ENCODE measurements at places on chromosomes 2 and 18.

DNA sequence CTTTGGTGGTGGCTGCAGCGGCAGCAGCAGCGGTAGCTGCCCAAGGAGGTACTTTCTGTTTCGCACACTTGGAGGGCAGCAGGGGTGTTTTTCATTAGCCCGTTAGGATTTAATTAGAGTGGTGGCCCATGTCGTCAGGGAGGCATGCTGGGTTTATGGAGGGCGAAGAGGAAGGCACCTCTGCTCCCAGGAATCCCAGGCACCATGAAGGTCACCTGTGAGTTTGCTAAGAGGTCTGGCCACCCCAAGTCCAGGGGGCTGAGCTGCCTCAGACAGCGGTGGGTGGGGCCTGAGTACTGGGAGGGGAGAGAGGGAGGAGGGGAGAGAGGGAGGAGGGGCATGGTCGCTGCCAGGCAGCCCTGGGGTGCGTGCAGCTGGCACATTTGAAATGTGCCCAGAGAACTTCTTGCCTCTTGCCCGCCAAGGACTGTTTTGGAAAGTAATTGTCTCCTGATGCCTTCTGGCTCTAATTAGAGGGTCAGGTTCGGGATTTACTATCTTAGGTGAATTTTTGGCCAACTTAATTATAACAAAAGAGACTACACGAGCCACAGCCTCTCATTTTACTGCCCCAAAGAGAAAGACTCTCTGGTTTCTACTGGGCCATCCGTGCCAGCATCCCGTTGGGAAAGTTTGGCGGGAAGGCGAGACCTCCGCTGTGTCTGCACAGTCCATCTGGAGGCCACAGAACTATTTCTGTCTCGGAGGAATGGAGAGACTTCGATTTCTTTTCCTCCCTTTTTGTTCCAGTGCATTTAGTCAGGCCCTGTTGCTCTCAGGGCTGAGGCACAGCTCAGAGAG lies 62.0 kb downstream of the GLI2 start:
- no peak for DNase-seq

DNA sequence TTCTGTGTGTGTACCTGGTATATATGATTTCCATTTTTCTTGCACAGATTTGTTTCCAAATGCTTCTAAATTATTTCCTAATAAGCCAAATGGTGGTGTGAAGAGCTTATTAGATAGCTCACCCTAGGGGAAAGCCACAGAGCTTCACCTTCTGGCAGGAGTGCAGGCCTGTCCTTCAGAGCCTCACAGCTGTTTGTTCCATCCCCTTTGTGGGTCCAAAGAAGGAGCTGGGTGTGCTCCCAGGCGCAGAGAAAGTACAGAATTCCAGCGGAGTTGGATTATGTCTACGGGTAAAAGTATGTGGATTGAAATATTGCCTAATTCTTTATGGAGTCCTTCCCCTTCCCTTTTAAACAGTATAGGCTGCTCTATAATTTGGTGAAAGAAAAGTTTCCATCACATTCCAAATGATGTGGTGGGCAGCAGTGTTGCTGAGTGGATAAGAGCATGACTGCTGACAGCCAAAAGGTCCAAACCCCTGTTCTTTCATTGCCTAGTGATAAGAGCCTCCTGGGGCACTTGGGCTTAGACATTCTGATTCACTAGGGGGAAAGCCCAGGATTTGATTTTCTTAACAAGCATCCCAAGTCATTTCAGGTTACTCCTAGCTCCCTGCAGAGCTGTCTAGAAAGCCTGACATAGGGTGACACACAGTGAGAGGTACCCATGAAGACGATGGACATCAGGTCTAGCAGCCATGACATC lies 86.6 kb downstream of the WDSUB1 start:
- no peak for DNase-seq

GRCh38 chr2:182226807-182227206 lies 200.0 kb downstream of the PDE1A start:
- no peak for DNase-seq

- DNase-seq = no peak
Measured at GRCh38 chr2:237075749-237076599, 9.7 kb upstream of the COPS8 start.

GRCh38 chr2:10188211-10188610 lies 65.7 kb downstream of the RRM2 start:
- no peak for DNase-seq

- no peak for DNase-seq
Measured at GRCh38 chr2:48508461-48509124, 21.4 kb upstream of the STON1 start.

DNA sequence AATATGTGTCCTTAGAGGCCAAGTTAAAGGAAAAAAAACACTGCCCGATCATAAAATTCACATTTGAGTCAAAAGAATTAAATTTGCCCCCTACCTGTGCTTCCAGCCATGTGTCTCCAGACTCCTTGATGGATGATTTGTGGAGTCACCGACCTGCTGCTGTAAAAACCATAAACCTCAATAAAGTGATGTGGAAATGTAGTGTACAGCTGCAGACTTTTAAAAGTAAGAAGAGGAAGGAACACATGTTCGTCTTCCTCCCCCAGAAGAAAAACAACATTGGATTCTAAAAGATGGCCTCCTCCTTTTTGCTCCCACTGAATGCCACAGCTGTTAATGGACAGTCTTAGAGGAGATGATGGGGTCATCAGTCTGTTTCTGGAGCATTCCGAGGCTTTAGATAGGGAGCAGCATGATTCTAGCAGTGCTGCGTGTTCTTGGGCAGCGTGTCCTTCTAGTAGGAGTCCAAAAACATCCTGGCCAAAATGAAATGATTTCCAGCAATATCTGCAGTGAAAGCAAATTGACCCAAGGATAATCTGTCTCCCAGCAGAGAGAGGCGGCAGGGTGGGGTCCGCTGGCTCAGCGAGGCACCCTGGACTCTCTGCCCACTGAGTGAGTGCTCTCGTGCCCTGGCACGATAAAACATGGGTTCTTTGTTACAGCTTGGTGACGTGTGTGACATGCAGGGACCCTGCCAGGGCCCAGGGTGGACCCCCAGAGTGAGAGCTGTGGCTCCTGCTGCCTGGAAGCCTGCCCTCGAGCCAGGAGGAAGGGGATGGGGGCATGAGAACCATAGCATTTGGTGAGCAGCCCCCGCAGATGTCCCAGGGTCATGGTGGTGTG lies 196.1 kb downstream of the FAM210A start:
- DNase-seq = no peak

GRCh38 chr2:118134650-118135049 lies 46.4 kb downstream of the INSIG2 start:
- no peak for DNase-seq

DNA sequence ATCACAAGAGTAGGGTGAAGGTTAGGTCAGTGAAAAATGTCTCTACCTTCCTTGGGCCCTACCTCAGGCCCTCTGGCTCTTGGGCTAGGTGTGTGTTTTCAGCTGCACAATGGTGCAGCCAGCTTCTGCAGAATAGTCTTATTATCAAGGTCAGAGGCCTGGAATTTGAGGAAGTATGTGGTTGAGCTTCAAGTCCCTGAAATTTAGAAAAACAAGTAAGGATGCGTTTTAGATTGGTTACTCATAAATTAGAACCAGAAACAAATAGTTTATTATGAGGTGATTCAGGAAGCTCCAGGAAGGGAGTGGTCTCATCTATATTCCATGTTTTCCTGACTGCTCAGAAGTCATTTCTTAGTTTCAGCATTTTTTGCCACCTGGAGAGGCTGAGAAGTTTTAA lies 204.2 kb upstream of the CELF4 start:
- DNase-seq = no peak

- DNase-seq = no peak
Measured at GRCh38 chr18:21004726-21005125, 106.9 kb downstream of the ROCK1 start.

- no peak for DNase-seq
Measured at GRCh38 chr2:205699515-205700289, 17.4 kb downstream of the NRP2 start.

GRCh38 chr2:75483878-75484277 lies 76.9 kb downstream of the EVA1A start:
- no peak for DNase-seq

DNA sequence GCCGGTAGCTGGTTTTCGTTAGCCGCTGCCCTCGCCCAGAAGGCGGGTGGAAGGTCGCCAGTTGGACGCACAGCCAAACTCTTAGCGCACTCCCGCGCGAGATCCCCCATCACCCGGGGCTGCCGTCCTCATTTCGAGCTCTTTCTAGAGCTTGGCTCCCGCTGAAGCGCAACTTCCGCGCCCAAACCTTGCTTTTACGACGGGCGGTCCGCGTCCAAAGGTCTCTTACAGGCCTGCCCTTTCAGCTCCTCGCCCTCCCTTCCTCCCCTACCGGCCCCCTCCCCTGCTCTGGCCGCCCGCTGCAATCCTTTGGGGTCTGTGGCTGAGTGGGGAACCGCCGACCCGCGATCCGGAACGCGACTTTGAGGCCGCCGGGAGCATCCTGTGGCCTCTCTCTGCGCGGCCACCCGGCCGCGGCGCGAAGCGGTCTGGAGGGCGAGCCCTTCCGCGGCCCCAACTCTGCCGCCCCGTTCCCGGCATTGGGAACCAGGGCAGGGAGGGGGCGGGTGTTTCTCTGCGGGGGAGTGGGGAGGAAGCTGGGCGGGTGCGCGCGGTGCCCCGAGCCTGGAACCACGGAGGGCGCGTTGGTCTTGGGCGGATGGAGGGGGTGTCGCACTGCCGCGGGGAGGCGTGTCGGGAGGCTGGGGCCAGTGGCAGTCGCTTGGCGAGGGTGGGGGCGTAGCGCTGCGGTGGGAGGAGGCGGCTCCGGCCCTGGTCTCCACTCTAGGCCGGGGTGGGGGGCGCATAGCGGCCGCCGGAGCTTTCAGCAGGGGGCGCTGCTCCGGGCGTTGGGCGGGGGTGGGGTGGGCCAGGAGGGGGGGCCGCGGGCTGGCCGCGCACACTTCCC lies at the start of gene GDF7:
Gene GDF7, plus strand, starts transcription at position 841 of the 847 bp plus-strand sequence. CDS start 96 bp downstream, outside the sequence.
- DNase-seq = no peak

GRCh38 chr18:33184175-33184574 lies 256.3 kb downstream of the CCDC178 start:
- no peak for DNase-seq

DNA sequence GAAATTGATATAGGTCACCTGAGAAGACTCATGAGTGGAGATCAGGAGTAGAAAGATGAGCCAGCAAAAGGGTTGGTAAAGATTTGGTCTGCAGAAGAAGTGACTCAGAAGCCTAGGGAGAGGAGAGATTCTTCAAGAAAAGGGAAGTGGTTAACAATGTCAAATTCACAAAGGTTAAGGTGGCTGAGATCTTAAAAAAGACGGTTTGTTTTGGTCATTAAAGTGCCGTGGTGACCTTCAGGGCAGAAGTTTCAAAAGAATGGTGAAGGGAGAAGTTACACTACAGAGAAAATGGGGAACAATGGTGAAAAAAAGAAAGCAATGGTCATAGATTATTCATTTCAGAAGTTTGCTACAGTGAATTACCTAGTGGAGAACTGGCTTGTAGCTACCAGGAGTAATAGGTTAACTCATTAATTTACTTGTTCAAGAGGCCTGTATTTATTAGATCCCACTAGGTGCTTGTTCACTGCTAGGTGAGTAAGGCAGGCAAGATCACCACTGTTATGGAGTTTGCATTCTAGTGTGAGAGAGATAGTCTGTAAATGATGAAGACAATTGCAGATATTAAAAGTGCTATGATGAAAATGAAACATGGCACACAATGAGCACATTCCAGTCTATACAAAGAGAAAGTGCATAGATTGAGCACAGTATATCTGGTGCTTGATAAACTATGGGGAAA lies 43.0 kb downstream of the FBXO48 start:
- no peak for DNase-seq

GRCh38 chr2:104914509-104914908 lies 60.6 kb downstream of the POU3F3 start:
- no peak for DNase-seq
